Stimulated activated CD4-positive, alpha-beta T cell treated with anti-CD3 and anti-CD28 coated beads, Interleukin-4, amount 100 ng/mL, for 4 hours (primary cell): ENCODE measurements at places on chromosomes 4 and X.

GRCh38 chrX:17374619-17375366 lies at the start of gene NHS:
Gene NHS (plus strand): TSS chrX:17375200. CDS start chrX:17375758, 558 bp downstream.
- no peak for DNase-seq

DNA sequence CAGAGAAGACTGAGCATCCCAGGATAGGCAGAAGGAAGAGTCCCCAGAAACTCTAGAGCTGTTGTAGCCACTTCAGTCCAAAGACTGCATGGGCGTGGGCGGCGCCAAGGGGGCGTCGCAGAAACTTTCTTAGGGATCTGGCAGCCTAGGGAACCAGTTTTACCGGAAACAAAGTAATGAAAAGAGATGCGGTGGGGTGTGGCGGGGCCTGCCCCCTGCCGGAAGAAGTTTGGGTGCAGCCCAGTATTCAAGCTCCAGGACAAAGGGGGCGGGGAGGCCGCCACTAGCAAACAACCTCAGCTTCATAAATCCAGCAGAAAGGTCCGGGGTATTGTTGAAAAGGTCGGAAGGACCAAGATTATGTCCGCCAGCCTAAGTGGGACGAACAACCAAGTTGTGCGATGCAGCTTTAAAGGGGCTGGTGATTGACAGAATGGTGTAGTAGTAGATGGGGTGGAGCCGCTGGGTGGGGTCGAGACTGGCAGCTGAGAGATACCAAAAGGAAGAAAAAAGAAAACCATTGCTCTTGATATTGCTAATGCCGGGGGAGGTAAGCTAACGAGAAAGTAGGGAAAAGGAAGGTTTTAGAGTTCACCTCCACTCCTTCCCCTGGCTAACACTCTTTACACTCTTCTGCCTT lies 190.5 kb downstream of the RRAGB start:
- DNase-seq: peak; percentile 14

DNA sequence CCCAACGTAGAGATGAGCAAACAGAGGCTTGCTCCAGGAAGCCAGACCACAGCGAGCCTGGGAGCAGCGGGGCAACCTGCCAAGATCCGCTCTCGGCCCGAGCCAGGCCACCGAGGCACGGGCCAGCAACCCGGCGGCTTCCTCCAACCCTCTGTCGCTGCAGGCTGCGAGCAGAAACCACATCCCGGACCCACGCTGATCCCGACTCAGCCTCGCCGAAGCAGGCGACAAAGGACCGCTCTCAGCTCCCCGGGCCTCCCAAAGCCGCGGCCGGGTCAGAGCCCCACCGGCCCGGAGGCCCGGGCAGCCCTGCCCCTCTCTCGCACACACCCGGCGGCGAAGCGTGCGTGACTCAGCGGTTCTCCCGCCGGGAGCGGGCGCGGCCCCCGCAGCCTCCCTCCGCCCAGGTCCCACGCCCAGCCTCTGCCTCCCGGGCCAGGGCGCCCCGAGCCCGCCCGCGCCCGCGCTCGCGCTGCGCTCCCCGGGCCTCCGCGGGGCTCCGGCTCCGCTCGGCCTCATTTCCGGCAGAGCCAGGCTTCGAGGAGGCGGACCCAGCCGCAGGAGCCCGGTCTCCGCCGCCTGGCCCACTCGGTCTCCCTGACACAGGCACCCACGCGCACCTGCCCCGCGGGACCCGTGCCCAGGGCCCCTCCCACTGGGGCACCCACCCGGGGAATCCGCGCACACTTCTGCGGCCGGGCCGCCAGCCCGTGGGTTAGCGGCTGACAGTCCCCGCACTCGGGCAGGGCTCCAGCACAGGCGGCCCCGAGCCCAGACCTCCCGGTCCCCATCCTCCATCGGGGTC lies 1.7 kb downstream of the PPP2R2C start:
- DNase-seq: no peak

DNA sequence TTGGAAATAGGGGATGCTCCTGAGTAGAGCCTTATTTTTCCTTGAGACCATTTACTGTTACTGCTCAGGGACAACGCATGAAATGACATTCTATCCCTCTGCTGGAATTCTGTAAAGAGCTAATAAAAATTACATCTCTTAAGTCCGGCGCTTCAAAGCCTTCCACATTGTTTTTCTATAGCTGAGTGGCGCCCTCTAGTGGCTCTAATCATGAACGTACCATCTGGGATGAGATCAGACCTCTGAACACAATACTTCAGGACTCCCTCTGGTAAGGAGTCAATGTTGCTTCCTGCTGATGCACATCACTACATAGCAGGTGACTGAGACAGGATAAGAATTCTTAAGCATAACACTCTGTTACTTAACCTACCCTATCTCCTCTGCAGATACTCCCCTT lies 6.0 kb downstream of the HMGN5 start:
- DNase-seq: peak; percentile 21

DNA sequence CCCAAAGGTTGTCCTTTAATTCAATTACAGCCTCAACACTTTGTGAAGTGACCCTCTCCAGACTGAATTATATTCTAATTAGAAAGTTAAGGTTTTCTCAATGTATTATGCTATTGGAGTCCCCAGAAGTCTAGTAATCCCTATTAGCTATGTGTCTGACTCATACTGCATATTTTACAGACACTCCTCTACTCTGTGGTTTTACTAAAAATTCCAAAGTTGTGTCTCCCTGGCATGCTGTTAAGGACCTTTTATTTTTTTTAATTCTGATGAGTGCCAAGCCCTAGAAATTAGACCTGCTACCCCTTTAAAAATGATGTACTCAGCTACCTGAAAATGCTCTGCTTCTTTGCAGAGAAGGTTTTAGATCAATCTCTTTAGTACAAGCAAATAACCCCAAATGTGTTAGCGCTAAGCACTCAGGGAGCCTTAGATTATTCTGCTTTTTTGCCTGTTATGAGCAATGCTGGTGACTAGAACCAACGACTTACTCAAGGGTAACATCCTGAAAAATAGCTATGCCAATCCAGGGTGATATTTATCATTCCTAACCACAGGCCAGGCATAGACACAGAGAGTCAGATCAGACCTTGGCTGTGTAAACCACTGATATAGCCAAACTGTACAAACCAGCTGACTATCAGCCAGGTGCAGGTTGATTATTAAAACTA lies 26.1 kb upstream of the CXCL13 start:
- no peak for DNase-seq

- no peak for DNase-seq
These were observed 33.3 kb upstream of the ETNPPL start for GRCh38 chr4:108796173-108796572.

GRCh38 chr4:168791376-168791775 lies 218.7 kb downstream of the CBR4 start:
- DNase-seq: no peak

DNA sequence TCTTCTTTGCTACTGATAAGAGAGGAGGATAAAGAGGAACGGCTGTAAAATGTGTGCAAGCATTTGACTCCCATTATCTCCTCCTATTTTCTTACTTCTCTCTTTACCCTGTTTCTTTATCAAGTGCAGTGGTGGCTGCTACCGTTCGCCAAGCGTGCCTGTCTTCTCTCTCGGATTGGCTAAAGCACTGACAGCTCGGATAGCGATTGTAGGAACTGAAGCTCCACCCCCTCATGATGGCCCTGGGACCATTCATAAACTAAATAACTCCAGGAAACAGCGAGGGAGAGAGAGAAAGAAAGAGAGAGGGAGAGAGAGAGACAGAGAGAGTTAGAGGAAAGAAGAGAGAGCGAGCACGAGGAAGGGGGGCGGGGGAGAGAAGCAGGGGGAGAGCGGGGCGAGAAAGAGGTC lies 305 bp upstream of the MAB21L2 start:
- no peak for DNase-seq

DNA sequence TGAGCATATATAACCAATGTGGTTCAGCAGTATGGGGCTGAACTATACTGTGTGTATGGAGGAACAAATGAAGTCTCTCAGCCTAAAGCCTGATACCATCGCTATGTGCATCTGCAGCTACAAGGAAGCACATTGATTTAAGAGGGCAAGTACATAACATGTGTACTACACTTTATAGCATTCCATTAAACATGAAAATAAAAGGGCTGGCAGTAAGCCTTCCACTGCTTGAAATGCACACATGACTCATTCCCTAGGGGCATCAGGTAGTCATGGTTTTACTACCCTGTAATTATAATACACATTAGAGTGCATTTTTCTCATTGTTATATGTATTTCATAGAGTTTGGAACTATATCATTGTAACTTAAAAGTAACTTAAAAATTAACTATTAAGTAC lies 51.2 kb downstream of the SMARCA1 start:
- no peak for DNase-seq

DNA sequence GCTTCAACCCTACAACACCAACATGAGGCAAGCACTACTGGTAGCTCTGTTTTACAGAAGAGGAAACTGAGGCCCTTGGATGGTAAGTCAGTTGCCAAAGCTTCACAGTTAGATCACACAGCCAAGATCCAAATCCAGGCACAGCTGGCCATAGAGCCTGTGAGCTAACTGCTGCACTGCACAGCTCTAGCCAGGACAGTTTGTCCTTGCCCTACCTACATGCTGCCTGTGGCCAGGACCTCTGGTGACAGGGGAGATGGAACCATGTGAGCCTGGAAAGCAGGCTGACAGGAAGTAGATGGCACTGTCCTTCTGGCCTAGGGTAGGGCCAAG lies 257.8 kb downstream of the FBXW7 start:
- DNase-seq: no peak

DNA sequence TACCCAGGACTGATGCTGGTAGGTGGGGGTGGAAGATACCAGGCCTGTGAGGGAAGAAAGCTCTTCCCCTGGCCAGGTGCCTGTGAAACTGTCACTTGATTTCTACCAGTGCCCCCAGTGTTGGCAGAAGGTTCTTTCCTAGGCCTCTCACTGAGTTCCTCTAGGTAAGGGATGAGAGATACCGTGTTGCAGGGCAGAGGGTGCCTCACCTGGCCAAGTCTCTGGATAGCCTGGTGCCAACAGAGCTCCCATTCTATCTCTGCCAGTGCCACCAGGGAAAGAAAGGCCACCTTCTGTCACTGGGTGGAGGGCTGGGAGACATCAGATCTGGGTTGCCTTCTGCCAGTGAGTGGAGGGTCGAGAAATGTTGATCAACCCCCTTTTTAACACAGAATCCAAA lies 94.1 kb downstream of the RTL5 start:
- DNase-seq: no peak

DNA sequence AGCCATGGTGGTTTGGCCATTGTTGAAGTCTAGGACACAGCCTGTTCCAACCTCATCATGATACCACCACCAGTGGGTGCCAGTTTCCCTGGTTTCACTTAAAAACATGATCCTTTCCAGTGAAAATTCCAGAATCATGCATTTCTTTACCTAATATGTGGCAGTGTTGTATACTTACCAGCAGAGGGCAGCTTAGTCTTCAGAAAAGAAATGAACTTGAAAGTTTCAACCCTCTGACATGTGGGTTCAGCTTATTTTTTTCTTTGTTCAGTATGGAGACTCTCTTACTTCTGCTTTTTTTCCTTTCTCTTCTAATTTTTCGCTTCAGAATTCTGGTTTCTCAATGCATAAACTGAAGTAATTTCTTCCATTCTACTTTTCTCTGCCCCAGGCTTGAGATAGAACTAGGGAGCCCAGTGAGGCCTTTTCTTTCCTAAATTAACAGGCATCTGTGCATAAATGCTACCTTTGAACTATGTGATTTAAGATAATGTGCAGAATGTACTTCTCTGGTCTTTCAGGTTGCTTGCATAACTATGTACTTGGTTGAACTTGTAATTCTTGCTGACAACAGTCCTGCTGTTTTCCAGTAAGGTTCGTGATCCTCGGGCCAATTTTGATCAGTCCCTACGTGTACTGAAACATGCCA lies 10.7 kb downstream of the LIAS start:
- DNase-seq: no peak

GRCh38 chrX:20514358-20514757 lies 247.6 kb upstream of the RPS6KA3 start:
- peak; percentile 9 for DNase-seq

GRCh38 chr4:119933606-119934005 lies 133.0 kb downstream of the MAD2L1 start:
- no peak for DNase-seq

- DNase-seq: no peak
These were observed 289.0 kb upstream of the ADGRL3 start for GRCh38 chr4:60911127-60911526.

DNA sequence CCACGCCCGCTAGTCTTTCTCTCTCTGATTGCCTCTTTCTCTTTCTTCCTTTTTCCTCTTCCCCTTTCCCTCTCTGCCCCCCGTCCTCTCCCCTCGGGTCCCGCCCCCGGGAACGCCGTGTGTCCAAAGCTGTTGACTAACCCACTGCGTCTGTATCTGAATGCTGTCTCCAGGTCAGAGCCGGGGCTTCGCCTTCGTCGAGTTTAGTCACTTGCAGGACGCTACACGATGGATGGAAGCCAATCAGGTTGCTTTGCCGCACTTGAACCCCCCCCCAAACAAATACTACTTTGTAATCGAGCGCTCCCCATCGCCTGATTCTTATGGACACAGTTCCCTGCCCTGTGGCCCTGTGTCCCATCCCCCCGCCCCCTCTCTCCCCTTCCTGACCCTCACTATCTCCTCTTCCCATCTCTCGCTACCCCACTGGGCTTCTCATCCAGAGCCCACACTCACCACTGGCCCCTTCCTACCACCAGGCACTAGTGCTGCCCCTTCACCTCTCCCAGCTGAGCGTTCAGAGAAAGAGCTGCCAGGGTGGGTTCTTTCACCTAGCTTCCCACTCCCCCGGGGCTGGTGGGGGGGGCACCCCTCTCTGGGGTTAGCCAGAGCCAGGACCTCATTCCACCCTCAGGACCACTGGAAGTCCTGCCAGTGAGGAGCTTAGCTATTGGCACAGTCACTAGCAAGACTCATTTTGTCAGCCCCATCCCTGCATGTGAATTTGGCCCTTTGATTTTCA lies 18.6 kb upstream of the UBA1 start:
- DNase-seq: no peak

DNA sequence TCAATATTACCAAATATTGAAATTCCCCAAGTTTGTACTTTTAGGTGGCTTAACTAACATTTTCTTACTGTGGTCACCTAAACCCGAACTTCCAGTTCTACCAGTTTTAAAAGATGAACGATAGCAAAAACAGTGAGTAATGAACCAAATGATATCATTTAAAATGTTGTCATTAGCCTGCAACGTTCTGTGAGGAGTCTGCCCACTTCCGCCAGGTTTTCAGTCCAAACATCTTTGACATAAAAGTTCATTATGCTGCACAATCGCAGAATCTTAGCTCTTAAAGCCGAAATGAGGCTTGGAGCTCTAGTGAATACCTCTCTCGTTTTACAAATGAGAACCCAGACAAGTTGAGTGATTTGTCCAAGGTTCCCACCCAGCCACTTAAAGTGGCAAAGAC lies 762 bp downstream of the PIGA start:
- DNase-seq: no peak

DNA sequence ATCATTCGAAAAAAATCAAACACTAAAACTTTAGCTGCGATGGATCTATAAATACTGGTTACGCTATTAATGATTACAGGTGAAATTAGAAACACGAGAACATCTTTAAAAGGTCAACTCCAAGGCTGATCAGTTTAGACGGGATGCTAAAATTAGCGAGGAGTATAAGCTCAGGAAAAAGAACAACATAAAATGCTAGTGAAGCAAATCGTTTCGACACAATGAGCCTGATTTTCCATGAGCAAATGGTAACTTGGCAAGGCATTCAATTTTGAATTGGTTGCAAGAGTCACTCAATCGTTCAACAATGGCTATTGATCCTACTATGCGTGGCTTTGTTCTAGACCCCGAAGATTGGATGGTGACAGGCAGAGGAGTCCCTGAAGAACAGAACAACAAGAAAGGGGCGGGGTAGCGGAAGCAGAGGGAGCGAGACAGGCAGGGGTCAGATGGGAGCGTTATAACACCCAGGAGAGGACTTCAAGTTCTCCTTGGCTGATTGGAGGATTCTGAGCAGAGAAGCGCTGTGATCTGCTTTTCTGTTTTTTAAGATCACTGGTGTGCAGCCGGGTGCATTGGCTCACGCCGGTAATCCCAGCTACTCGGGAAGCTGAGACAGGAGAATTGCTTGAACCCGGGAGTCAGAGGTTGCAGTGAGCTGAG lies 146.5 kb downstream of the RBM47 start:
- no peak for DNase-seq
